ENCODE measurements at places on chromosomes 5 and 9.

- no peak for DNase-seq
Observed at GRCh38 chr9:107513464-107514100, 24.0 kb upstream of the KLF4 start.

DNA sequence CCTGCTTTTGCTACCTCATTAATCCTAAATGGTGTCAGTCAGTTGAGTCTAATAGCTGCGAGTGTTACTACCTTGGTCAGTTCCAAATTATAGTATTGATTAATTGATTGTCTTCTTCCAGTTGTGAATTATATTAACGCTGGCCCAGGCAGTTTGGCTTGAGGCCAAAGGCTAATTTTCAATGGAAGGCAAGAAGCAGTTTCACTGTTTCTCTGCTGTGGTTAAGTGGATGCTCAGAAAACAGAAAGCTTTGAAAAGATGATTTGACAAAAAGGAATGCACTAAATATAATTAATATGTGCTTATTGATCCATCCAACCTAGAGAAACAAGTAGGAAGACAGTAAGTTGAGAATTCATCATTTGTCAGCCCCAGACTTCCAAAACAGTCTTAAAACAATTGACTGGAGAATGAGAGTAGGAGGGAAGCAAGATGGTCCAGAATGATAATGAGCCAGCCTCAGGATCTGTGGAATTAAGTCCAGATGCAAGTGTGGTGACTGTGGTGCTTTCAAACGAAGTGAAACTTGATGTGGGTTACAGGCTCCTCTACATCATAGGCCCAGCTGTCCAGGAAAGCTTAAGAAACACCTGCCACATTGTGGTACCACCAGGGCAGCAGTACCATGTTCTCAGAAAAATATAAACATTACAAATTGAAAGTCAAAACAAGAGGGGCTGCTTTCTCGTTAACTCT, 1371.0 kb upstream of the DMAC1 start:
- DNase-seq, result no peak

GRCh38 chr5:104606258-104606829, 1043.8 kb upstream of the NUDT12 start:
- no peak for DNase-seq

DNA sequence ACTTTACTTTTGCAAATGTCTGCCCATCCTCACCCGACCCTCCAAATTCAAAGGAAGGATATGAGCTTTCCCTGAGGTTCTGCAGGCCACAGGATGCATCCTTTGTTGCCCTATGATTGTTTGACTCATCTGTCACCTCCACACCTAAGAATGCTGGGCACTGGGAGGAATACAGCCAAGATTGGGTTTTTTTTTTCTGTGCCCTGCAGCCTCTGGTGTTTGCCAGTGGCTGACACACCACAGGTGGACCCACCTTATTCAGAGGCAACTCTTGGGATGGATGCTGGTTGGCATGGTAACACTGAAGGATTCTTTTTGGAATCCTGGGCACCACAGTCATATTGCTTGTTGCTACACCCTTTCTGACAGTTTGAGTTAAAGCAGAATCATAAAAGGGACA, 29.7 kb downstream of the C9orf152 start:
- no peak for DNase-seq

DNA sequence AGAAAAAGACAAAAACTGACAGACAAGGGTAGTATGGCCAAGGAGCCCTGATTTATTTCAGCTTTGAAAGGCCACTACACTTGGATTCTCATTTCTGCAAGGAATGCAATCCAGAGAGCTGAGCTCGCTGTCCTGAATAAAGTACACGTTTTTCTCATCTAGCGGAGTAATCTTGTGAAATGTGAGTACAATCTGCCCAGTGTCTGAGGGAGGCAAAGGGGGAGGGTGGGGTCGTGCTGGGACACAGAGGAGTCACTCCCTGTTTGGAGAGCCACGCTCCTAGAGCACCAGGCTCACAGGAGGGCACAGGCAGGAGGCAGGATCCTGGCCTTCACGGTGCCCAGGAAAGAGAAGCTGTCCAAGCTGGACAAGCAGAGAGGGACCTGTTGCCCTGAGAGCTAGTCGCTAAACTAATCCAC, 51.0 kb upstream of the IFNK start:
- DNase-seq, result no peak

GRCh38 chr5:16916262-16916878, 19.7 kb downstream of the MYO10 start:
- peak; percentile 92 for DNase-seq

DNA sequence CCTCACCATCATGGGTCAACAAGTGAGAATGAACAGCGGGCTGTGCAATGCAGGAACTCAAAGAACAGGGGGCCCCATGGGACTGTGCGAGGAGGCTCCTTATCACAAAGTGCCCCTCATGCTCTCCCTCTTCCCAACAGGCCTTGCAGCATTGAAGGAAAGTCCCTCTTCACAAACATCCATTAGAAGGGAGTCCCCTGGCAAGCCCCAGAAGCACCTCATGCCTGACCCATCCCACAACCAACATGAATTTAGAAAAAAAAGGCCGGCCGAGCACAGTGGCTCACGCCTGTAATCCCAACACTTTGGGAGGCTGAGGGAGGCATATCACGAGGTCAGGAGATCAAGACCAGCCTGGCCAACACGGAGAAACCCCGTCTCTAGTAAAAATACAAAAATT, 122.6 kb upstream of the FSTL4 start:
- DNase-seq, result no peak
